ENCODE measurements at places on chromosomes 1 and 21.

GRCh38 chr1:209291715-209292114 lies 291.8 kb upstream of the CAMK1G start:
- DNase-seq = no peak

- no peak for DNase-seq
These were observed at the start of gene SAMD13 for GRCh38 chr1:84301004-84301784. Gene SAMD13, plus strand, starts transcription at chr1:84301708. Its CDS starts 1,527 bp downstream, at chr1:84303235.

DNA sequence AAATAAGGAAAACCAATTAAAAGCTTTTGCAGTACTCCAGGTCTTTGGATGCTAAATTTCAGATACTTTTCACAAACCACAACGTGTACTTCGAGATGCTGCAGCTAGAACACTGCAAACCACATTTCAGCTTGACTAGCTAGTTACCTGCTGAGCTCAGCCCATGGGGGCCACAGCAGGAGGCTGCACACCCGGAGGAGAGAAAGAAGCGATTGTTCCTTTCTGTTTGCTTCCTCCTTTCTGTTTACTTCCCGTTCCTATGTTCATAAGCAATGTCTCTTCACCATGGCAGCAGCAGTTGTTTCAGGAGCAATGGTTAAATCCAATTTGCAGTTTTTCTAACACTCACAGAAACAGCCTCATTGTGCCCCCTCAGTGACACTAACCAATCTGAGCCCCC lies 225.6 kb upstream of the FGGY start:
- no peak for DNase-seq

DNA sequence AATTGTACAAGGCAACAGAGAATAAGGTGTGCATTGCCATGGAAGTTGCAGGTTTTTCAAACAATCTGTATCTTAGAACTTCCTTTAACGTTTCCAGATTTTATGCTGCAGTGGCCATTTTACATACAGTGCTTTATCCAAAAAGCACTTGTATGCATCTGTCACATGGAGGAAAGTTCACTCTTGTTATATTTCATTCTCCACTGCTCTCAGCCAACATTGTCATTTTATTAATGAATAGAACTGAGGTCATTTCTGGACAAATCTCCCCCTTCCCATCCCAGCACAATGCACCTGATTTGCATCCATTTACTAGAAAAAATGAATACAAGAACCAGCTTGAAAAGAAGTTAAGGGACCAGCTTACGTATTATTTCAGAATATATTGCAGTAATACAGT lies 342.0 kb downstream of the USP25 start:
- no peak for DNase-seq

DNA sequence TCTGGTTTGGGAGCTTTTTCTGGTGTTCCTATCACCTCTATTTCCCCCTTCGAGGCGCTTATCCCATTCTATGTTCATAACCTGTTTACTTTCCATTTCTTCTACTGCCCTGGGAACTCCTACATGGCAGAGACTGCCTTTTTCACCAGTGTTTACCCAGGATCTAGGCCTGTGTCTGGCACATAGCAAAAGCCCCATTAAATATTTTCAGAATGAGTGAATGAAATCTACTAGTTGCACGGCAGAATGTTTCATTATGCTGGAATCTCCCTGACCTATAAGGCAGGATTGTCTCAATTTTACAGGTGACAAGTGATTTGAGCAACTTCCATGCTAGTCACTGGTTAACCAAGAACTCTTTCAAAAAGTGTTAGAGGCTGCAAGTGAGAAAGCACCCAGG lies 70.1 kb downstream of the PGM1 start:
- DNase-seq = no peak

GRCh38 chr1:28208818-28209441 lies 23.9 kb downstream of the DNAJC8 start:
- DNase-seq = peak; percentile 36

GRCh38 chr1:14365301-14365988 lies 233.0 kb upstream of the KAZN start:
- DNase-seq = no peak

GRCh38 chr21:46483300-46484295 lies 24.9 kb downstream of the DIP2A start:
- DNase-seq = no peak

DNA sequence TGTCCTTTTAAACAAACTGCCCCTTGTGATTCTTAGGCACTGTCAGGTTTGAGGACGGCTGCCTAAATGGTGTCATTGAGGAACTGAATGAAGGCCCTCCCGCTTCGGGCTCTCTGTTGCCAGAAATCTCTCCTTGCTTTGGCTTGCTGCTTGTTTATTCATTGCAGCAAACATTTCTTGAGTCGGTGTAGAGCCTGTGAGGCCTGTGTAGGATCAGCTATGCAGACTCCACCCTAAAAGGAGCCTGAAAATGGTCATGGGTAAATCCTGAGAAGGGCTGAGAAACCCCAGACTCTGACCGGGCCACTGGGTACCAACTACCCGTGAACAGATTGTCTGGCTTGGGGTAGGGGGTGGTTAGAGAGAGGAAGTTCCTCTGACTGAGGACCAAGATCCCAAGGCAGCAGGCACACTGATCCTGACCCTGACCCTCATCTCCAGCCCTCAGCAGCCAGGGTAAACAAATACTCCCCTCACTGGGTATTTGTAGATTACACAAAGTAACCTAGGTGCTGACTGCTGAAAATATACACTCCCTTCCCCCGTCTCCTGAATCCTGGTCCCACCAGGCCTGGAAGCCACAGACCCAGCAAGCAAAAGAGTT lies 3.1 kb downstream of the IL6R start:
- no peak for DNase-seq

DNA sequence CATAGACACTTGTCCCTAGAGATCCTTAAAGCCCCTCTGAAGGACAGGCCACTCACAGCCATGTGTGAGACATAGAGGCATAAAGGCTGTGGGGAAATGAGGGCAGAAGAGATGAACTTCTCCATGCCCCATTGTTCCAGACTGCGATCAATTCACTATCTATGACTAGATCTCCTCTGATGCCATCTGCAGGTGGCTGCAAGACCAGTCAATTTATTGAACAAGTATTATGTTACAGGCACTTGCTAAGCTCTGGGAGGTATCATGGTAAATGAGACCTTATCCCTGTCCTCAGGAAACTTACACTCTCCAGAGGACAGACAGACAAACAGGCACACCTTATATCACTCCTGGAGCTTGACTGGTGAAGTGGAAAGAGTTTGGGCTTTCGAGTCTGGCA lies 22.9 kb downstream of the UBIAD1 start:
- DNase-seq = no peak

GRCh38 chr1:59414406-59415133 lies 117.7 kb downstream of the FGGY start:
- DNase-seq = no peak

DNA sequence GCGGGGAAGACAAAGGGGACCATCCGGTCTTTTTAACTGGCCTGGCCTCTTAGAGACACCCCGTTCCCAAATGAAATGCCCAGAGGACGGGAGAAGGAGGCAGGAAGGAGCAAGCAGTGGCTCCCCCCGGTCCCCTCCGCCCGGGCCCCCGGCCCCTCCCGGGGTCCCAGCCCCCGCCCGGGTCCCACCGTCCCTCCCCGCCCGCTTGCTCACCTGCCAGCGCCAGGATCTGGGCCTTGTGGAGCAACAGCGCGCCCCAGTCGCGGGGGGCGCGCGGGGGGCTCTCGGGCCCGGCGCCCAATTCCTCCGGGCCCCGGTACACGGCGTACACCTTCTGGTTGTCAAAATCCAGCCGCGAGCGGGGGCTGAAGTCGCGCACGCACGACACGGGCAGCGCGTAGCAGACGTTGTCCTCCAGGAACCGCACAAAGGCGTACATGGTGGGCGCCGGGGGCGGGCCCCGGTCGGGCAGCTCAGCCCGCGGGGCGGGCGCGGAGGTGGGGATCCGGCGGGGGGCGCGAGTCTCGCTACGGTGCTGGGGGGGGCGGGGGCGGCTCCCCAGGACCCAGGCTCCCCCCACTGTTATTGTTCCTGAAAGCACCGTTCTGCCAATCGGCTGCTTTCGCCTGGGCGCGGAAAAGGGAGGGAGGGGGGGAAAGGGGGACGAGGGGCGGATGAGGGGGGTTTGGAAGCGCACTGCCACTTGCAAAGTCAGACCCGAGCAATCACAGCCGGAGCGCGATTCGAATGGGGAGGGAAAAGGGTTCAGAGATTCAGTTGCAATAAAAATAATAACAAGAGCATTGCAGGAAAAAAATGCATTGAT lies at the start of gene BEND5:
TSS of gene BEND5 (minus strand) at position 499 of the 826 bp plus-strand sequence. CDS start at position 439, 60 bp downstream.
- no peak for DNase-seq

DNA sequence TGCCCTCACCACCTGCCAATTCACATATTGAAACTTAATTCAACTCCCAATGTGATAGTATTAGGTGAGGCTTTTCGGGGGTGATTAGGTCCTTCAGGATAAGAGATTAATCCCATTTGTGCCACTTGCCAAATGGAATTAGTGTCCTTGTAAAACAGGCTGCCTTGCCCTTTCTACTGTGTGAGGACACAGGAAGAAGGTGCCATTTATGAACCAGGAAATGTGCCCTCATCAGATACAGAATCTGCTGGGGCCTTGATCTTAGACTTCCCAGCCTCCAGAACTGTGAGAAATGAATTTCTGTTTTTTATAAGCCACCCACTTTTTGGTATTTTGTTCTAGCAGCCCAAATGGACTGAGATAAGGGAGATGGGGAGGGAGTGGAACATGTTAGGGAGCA lies 39.1 kb upstream of the AGL start:
- no peak for DNase-seq

GRCh38 chr1:230025686-230026085 lies 41.4 kb upstream of the GALNT2 start:
- no peak for DNase-seq

- DNase-seq = no peak
These were observed 4.8 kb downstream of the MGST3 start for GRCh38 chr1:165635823-165636222.

DNA sequence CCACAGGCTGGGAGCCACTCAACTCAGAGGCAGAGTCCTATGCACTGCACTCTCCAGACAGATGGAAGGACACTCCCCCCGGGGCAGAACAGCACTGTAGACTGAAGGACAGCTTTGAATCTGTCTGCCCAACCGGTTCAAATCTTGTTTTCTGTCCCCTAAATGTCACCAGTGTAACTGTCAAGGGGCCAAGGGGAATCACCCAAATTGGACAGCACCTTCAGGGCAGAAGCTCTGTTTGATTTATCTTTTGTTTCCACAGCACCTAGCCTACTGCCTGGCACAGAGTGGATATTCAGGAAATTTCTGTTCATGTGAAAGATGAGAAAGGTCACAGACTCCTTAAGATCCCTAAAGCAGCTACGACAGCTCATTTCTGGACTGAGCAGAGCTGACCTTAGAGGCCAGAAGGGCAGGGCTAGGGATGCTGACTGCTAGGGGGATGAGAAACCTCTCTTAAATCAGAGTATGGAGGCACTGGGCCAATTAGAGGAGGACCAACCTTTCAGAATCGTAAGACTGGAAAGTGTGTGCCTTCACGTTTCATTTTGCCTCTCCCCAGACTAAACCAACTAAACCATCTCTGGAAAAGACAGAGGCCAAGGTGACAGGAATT lies 41.0 kb downstream of the ITPKB start:
- no peak for DNase-seq

DNA sequence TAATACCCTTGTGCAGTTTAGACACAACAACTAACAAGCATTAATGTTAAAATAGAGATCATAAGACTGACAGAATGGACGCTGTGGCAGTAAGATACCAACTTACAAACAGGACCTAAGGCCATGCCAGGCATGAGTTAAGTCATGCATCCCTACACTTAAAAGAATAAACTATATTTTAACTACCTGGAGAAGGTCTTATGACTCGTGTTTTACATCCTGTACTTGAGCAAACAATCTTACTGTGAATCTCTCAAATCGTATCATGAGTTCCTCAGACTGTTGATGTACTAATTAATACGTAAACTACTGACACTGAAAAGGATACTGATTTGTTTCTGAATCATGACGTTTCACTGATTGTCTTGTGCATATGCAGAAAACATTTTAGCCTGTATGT lies 2.0 kb upstream of the RSPH1 start:
- DNase-seq = no peak

DNA sequence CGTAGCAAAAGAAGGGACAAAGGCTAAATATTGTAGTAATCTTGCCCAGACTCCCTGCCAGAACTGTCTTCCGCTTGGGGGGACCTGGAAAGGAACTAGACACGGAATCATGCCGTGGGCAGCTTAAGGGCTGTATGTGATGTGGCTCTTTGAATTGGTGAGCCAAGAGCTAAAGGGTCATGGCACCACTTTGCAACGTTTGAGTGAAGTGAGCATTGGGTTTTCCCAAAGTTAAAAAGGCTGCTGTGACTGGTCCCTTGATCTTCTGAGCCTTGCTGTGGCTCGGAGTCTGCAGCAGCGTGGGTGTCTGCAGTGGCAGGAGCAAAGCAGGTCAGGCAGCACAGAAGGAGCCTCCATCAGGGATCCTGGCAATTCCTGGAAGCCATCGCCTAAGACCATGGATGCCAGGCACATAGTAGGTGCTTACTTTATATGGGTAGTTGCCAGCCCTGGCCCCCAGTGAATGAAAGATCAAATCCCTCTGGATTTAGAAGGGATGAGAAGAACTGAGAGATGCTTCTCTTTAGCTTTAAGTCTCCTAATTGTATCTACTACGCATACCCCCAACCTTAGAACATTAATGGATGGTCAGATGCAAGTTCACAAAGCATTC lies 1.8 kb downstream of the SMYD2 start:
- no peak for DNase-seq

DNA sequence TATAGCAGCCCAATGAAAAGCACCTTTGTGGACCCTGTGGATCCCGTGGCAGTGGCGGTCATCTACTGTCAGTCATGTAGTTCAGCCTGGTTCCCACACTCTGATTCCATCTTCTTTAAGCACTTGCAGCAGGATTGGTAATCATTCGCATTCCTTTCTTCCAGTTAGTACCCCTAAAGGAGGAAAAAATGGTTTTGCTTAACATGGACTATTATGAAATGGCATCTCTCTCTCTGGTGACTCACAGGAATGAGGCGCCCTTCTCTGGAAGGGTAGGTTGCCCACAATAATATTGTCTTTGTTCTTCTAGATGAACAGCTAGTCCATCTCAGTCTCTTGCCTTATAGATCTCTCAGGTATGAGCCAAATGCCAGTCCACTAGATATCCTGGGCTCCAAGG lies 127.9 kb upstream of the MROH9 start:
- DNase-seq = no peak

GRCh38 chr1:156113282-156113950 lies 1.1 kb upstream of the LMNA start:
- no peak for DNase-seq

DNA sequence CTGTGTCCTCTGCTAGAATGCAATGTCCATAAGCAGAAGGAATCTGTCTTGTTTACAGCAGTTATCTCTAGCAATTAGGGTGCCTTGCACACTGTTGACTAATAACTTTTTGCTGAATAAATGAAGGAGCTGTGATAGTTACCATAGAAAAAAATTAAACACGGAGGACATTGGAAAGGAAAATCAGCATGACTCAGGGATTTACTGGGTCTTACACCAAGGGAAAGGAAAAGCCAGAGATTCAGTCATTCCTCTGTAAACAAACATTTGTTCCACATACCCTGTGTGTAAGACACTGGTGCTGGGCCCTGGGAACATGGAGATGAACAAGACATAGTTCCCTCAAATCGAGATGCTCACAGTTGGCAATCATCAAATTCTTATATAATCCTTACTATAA lies 183.3 kb downstream of the PTGER3 start:
- DNase-seq = no peak
